ENCODE measurements at places on chromosomes 4 and X.
A peak's percentile ranks its signal among the peaks of the same experiment; 100 is the strongest.

DNA sequence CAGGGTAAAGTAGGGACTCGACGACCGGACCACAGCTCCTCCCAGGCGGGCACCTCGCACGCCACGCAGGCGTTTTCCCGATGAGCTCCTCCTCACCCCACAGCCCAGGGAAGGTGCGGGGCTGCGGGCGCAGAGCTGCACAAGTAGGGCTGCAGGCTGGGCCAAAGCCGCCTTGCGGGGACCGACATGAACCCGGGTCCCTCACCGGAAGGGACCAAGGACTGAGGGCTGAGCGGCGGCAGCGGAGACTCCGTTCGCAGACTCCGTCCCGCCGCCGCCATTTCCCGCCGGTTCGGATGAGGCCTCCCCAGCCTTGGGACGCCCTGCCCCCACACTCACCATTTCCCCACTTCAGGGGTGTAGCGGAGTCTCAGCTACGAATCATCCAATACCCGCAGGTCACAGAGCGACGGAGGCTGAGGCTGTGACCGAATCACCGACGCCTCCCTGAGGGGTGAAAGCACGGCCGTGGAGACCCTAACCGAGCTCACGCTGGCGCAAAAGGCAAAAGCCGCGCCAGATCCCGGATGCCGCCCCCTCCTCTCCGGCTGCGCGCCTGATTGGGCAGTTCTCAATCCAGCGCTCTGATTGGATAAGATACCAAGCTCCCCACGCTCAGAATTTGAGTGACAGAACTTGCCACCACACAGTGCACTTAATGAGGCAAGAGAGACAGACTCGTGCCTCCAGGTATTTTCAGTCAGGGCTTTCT, at the start of gene ZNF732:
Gene ZNF732, minus strand, starts transcription at position 506 of the 712 bp plus-strand sequence. Its CDS starts 164 bp downstream, at position 342.
- DNase-seq, result no peak

GRCh38 chr4:113998079-113998478, 18.6 kb upstream of the ARSJ start:
- no peak for DNase-seq

- DNase-seq, result no peak
Observed at GRCh38 chr4:47315346-47315745, 148.2 kb downstream of the COMMD8 start.

DNA sequence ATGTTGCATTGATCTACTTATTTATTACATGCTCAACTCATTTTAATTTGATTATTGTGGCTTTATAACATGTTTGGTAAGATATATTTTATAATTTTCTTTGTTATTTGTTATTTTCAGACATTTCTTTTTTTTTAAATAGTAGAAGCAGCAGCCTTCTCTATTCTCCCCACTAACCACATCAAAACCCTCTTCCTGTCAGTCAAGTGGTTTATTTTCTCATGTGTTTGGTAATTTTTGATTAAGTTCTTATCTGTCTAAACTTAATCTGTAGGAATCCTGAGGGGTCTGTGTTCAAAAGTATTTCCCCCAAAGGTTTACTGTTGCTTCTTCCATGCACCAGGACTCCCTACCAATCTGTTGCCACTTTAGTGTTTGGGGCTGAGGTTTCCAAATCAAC, 131.9 kb downstream of the SCLT1 start:
- no peak for DNase-seq

GRCh38 chr4:147590249-147590920, 26.8 kb upstream of the TMEM184C start:
- DNase-seq, result no peak

DNA sequence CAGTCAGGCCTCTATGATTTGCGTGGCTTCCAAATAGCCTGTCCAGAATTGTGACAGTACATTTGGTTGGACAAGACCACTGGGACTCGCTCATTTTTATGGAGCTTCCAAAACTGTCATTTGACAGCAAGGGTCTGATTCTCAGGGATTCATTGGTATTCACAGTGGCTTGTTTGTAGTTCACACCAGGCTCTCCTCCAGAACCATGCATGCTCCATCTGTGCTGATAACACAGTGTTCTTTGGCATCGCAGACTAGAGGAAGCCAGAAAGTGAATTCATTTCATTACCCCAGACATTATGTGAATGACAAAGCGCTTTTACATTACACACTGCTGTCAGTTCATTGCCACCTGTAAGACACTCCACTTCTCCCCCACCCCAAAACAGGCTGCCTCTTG, 208.3 kb downstream of the ARHGAP10 start:
- no peak for DNase-seq

DNA sequence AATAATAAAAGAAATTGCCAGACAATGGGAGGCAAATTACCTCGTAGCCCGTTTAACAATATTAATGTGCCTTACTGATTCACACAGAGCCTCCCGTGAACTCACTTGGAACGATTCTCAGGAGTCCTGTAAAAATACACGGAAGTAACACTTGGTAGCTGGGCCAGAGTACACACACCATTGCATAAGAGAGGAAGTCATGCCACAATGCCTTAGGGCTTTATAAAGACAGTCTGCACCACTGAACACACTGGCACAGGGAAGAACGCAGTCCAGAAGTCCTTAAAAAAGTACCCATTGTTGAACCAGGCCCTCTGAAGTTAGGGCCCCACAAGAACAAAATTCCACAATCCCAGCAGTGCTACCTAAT, 15.1 kb downstream of the SLC2A9 start:
- no peak for DNase-seq

DNA sequence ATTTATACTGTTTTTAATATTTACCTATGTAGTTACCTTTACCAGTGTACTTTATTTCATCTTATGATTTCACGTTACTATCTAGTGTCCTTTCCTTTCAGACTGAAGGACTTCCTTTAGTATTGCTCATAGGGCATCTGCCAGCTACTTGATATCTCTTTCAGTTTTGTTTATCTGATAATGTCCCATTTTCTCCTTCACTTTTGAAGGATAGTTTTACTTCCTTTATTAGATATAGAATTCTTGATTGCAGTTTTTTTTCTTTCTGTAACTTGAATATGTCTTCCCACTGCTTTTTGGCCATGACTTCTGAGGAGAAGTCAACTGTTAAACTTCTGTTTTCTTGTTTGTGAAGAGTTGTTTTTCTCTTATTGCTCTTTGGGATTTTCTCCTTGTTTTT, 69.4 kb upstream of the MAGED1 start:
- DNase-seq, result no peak

DNA sequence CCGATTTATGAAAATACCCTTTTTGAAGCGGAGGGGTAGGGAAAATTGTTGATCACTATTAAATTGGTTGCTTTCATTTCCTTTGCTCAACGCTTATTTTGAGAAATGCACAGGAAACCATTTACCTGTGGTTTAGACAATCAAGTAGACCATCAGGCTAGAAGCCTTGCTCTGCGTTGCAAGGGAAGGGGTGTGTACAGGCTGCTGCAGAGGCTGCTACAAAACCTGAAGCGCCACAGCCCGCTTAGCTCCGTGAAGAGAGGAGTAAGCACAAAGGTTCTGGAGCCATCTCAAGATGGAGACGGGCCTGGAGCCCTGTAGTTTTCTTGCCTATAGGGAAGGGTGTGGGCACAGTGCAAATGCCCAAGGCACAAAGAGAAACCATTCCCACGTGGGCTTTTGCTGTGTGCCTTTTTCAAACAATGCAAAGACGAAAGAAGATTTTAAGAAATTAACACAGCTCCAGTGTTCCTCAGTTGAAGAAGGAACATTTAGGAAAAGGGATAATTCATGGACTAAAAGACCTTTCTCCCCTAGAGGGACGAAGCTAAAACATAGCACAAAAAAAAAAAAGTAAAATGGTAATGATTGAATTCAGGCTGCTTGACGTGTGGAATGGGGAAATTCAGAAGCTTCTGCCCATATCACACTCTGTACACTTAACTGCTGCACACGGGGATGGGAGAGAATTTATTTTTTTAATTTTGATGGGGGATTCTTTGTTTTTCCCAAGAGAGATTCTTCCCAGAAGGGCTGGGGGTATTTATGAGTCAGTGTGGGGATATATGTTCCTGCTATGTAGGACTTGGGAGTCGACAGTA, 3.5 kb downstream of the TMSB4X start:
- DNase-seq, result peak; percentile 75

GRCh38 chr4:39763714-39764572, 66.0 kb downstream of the UBE2K start:
- DNase-seq, result no peak

DNA sequence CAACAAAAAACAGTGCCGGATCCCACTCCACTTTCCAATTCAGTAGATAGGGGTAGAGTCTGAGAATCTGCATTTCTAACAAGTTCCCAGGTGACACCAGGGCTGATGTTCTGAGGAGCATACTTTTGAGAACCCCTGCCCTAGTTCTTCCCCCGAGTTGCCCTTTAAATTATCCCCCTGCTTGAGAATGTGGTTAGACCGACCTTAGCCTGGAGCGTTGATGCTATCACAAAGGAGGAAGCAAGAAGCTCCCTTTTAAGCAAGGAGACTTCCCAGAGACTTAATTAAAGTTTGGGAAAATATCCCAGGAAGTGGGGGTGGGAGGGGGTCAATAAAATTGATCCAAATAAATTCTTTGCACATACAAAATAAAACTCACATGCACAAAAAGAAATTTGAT, 485.9 kb downstream of the SMARCA1 start:
- DNase-seq, result no peak

GRCh38 chr4:74109116-74109869, 10.3 kb upstream of the CXCL2 start:
- DNase-seq, result peak; percentile 94

DNA sequence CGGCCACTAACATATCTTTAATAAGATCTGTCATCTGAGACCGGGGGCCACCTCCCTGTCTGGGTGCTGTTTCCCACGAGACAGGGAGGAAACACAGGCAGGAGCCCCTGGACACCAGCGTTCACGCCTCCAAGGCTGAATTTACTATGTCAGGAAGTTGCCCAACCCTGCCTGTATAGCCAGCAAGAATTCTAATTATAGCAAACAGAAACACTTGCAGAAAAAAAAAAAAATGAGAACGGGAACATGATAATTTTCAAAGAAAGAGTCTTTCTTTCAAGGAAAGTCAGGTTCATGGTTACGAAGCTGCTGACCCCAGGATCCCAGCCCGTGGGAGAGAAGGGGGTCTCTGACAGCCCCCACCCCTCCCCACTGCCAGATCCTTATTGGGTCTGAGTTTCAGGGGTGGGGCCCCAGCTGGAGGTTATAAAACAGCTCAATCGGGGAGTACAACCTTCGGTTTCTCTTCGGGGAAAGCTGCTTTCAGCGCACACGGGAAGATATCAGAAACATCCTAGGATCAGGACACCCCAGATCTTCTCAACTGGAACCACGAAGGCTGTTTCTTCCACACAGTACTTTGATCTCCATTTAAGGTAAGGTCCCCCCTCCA, at the start of gene IL3RA:
Gene IL3RA, plus strand, starts transcription at position 455 of the 613 bp plus-strand sequence. CDS start 4,981 bp downstream, outside the sequence.
- no peak for DNase-seq

GRCh38 chr4:34731070-34731469, 1513.2 kb downstream of the ARAP2 start:
- no peak for DNase-seq

GRCh38 chr4:127985989-127986388, 20.8 kb downstream of the ABHD18 start:
- DNase-seq, result no peak

- DNase-seq, result no peak
Observed at GRCh38 chrX:12325171-12325570, 186.9 kb downstream of the FRMPD4 start.

GRCh38 chr4:7358100-7358735, 76.5 kb downstream of the PSAPL1 start:
- DNase-seq, result peak; percentile 64

GRCh38 chr4:68288393-68288740, 42.9 kb upstream of the TMPRSS11B start:
- no peak for DNase-seq

DNA sequence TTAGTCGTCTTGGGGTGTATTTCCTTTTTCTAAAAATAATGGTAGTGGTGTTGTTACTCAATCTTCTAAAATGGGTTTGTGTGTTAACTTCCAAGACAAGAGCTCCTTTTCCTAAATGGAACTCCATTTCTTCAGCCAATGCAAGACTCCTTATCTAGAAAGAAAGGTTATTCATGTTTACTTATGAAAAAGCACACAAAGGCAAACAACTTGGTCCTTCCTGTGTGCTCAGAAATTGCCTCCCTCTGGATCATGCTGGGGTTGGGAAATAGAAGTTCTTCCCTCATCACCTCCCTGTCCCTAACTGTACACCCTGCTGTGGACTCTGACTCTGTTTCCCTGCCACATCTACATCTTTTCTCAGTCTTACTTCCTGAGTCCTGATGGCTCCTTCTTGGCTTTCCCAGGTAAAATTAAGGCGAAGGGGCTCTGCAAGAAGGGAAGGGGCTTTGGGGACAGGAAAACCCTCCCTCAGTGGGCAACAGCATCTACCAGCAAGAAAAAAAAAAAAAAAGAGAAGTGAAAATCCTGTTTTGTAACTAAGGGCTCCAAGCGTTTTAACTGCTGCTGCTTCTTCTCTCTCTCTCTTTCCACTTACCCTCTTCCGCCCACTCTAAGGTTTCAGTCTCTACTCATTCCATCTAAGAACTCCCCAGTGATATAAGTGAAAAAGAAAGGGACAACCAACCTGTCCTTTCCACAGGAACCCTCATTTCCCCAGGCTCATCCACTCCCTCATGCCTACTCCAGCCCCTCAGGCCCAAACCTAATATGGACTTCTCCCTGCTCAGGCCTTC, 19.8 kb upstream of the TASL start:
- DNase-seq, result no peak

DNA sequence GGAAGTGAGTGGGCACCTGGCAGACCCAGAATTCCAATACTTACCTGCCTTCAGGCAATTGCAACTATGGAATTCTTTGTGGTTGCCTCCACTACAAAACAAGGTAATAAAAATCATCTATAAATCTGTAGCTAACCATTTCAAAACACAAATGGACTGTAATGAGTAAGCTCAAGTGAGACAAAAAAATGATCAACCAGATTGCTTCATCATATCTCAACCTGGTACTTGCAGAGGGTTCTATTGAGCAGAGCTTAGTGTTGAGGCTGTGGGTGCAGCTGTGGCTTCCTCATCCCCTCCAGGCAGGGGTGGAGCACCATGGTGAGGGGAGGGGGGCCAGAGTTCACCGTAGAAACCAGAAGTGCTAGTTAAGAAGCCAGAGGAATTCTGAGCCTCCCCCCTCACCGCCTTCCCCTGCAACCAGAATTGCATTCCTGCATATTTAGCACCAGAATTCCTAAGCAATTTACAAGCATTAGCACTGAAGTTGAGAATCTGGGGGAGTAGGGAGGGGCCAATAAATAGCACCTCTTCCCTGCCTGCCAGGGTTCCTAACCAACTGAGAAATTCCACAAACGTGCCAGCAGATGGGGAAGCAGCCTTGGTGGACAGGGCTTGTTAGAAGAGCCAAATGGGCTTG, 11.5 kb downstream of the CTAG1A start:
- no peak for DNase-seq

Data from AG04449 (cell line).